ENCODE measurements at places on chromosomes 3 and 15.

- DNase-seq: no peak
These were observed 8.5 kb downstream of the PLCH1 start for GRCh38 chr3:155736381-155736780.

- peak; percentile 73 for DNase-seq
These were observed at the start of gene IGF1R for GRCh38 chr15:98647774-98648653. Gene IGF1R (plus strand): TSS chr15:98648539. CDS start chr15:98649582, 1,043 bp downstream.

DNA sequence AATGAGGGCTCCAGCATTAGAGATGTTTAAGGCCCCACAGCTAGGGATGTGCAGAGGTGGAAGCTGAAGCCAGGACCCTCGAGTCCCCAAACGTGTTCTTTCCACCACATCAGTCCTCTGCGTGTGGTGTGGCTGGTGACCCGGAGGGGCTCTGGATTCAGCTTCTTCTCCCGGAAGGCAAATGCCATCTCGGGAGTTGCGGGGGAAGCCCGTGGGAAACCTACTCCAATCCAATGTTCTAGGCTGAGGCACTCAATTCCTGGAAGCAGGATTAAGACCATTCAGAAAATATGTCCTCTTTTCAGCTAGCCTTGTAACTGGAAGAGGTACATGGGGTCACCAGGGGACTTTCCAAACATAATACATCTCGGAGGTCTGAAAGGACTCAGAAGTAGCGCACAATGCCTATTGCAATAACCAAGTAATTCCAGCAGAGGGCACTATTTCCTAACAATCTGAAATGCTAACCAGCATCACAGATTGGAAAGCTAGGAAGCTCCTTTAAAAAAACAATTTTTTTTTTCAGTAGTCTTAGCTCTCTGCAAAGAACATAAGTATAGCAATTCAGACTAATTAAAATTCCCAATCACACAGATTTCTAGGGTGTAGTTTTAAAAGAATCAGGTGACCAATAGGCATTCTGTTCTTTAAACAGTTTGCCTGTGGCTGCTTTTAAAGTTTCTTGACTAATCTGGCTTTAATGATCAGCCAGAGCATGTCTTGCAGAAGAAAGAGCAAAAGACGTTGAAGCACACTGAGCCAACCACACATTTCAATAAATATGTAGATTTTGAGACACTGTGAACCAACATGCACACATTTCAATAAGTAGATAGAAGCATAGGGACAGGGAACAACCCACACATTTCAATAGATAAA is 36.1 kb downstream of the BNC1 start:
- DNase-seq: no peak

GRCh38 chr3:188446014-188446413 is 292.1 kb downstream of the LPP start:
- no peak for DNase-seq

GRCh38 chr3:99248130-99248529 is 346.6 kb upstream of the DCBLD2 start:
- no peak for DNase-seq

GRCh38 chr15:40439461-40439959 is 1.2 kb upstream of the BAHD1 start:
- no peak for DNase-seq

DNA sequence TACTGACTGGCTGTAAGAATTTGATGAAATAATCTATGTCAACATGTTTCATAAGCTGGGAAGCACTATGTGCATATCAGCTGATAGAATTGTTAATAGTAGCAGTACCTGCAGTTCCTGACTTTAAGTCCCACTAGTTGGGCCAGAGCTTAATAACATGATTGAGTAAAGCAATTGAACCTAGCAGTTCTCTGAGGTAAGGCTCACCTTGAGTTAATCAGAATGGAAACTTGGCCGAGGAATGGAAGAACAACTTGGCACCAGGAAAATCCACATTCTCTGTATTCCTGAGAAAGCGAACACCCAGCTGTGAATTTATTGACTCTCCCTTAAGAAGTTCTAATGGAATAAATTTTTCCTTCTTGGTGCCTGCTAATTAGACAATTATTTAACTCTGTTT is 262.6 kb downstream of the IGSF11 start:
- no peak for DNase-seq

- no peak for DNase-seq
These were observed 230.7 kb downstream of the SATB1 start for GRCh38 chr3:18194431-18194830.
